ENCODE measurements at places on chromosomes 13 and 19. TPM values are rescaled to one million over a fixed set of nuclear protein-coding genes. Genes with fewer than 3 reads are reported as not detected.
A peak's percentile ranks its signal among the peaks of the same experiment; 100 is the strongest.

- peak; percentile 5 for DNase-seq
These were observed 56.1 kb upstream of the STK24 start for GRCh38 chr13:98632961-98633360.

DNA sequence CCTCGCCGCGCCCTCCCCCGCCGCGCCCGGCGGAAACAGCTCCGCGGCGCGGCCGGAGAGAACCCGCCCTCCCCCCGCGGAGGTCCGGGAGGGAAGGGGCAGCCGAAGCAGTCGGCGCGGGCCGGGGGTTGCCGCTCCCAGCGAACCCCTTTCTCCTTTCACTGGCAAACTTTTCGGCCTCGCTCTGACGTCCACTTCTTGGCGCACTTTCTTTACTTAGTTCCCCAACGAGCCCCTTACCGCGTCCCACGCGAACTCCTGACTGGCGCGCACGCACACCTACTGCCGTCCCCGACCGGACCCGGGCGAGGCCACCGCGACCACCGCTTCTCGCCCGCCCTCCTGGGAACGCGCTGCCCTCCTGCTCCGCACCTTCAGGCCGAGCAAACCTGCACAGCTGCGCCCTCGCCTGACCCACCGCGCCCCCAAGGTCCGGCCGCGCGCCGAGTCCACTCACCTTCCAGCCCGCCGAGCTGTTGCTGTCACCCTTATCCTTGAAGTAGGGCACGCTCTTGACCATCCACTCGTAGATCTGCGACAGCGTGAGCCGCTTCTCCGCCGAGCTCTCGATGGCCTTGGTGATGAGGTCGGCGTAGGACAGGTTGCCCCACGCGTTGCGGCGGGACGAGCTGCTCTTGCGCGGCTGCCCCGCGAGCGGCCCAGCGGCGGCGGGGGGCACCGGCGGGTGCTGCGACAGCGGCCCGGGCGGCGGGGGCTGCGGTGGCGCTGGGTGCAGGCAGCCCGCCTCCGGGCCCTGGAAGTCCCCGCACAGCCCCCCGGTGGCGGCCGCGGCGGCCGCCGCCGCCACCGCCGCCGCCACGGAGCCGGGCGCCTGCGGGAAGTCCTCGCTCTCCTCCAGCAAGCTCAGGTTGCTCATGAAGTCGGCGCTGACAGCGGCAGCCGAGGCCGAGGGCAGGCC lies 1.1 kb downstream of the FOXO1 start:
- no peak for DNase-seq

The UBL5 gene
- 434 TPM for total RNA-seq

The LIM2 gene
- not detected for total RNA-seq

DNA sequence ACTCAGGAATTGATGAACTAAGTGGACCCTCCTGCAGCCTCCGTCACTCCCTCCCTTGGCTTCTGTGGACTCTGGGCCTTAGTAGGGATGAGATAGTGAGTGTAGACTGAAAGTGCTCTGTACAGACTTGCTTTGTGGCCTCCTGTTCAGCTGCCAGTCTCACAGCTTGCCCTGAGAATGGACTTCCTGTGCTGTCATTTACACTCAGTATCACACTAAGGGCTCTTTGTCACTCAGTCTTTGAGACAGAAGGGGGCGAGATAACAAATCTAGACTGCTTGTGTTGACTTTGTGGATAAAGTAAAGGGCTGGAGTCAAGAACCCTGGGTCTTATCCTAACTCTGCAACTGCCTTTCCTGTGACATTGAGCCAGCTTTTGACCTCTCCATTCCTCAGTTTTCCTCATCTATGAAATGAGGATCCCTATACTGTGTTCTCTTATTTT lies 21.0 kb upstream of the SPRY2 start:
- no peak for DNase-seq

GRCh38 chr13:93309886-93310523 lies 83.4 kb downstream of the GPC6 start:
- DNase-seq, result peak; percentile 51

DNA sequence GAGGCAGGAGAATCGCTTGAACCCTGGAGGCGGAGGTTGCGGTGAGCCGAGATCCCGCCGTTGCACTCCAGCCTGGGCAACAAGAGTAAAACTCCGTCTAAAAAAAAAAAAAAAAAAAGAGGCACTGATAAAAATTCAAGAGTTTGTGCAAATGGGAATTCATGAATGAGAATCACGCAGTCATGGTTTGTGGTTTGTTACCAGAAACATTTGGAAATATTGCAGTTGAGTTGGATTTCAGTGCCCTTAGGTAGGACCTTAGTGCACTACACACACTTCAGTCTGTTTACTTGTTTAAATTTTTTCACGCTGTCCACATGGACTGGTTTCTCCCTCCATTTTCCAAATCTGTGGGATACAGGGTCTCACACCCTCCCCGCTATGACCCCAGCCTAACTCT lies 28.4 kb downstream of the ZNF844 start:
- DNase-seq, result peak; percentile 11

- peak; percentile 32 for DNase-seq
These were observed 422 bp upstream of the MTUS2 start for GRCh38 chr13:28819735-28820098.

DNA sequence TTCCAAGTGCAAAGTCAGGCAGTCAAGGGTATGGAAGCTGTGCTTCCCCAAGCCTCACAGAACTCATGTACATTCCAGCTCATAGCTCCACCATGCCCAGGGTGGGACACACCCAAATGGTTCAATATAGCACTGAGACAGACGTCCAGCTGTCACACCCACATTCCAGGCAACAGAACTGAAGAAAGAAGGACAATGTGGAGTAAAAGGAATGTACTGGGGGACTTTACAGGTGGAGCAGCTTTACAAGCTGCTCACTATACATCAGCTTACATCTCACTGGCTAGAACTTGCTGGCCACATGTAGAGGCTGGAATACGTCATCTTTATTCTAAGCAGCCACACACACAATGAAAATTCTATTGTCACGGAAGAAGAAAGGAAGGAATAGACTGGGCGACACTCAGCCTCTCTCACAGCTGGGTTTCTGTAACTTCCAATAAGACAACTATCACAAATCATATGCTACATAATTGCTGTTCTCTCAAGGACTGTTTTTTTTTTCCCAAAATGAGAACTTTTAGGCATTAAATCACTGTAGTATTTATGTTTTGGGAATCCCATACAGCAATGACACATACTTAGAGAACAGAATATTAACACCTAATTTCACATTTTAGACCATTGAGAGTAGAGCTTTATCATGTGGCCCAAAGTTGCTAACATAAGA lies 86.1 kb downstream of the KLF12 start:
- DNase-seq, result no peak

The ZNF700 gene
- total RNA-seq, result 11.9 TPM

- no peak for DNase-seq
These were observed 532.4 kb upstream of the SGCG start for GRCh38 chr13:22648320-22648801.

DNA sequence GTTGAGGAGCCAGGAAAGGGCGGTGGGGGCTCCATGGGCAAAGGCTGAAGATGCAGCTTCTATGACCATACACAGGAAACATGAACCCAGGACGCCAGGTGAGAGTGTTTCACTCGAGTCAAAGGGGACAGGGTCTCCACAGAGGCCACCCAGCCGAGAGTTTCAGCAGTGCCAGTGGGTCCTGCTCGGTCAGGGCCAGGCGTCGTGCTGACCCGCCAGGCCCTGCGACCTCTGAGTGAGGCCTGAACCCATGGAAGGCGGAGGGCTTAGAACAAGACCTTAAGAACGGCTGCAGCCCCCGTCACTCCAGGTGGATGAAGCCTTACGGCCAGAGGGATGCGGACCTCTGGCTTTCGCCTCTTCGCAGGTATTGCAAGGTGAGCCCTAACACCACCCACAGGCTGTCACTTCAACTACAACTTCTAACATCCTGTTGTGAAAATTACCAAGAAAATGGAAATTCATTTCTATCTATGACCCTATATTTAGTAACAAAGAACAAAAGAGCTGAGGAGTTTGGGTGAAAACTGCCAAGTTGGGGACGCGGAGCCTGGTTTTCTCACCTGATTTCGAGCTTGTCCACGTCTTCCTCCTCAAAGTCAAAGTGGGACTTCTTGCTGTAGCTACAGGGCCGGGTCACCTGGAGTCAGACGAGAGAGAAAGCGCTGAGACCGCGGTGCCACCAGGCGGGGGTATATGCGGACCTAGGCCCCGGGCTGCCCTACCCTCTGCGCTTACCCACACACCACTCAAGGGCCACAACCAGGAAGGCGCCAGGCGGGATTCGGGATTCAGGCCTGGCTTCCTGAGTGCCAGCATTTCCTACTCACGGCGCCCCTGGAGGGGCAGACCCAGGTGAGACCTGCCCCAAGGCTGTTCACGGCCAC lies 50.1 kb upstream of the C13orf46 start:
- no peak for DNase-seq

The PSG3 gene
- not detected for total RNA-seq

DNA sequence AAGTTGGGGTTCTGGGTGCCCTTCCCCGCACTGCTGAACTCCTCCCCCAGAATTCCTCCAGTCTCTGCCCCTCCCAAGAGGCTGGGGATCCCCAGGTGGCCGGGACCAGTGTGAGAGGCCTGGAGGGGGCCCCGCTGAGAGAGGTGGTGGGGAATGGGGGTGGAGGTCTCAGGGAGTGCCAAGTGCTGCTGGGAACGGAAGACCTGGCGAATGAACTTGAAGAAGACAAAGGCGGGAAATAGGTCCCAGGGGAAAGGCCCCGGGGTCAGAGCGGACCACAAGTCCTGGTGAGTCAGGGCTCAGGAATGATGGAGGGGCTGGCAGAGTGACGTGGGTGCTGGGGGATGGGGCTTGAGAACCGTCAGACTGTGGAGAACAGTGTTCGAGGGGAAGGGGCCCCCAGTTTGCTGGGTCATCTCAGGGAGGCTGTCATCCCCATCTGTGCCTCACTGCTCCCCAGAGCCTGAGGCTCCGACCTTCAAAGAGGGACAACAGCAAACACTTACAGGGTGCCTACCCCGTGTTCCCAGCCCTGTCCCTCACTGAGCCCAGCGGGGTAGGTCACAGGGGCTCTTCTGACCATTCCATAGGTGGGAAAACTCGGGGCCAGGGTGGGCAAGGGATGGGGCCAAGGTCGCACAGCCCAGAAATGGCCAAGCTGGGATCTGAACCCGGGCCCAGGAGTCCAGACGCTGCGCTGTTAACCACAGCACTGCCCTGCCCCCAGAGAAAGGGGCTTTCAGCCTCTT lies 16.0 kb upstream of the SEMA6B start:
- peak; percentile 89 for DNase-seq

The A1BG gene
- total RNA-seq, result 4.5 TPM

GRCh38 chr19:48415395-48415794 lies 21.9 kb downstream of the GRIN2D start:
- DNase-seq, result peak; percentile 36

GRCh38 chr13:32262619-32263018 lies 52.5 kb downstream of the ZAR1L start:
- no peak for DNase-seq

- DNase-seq, result no peak
These were observed 13.1 kb upstream of the NOTCH3 start for GRCh38 chr19:15213715-15214381.

DNA sequence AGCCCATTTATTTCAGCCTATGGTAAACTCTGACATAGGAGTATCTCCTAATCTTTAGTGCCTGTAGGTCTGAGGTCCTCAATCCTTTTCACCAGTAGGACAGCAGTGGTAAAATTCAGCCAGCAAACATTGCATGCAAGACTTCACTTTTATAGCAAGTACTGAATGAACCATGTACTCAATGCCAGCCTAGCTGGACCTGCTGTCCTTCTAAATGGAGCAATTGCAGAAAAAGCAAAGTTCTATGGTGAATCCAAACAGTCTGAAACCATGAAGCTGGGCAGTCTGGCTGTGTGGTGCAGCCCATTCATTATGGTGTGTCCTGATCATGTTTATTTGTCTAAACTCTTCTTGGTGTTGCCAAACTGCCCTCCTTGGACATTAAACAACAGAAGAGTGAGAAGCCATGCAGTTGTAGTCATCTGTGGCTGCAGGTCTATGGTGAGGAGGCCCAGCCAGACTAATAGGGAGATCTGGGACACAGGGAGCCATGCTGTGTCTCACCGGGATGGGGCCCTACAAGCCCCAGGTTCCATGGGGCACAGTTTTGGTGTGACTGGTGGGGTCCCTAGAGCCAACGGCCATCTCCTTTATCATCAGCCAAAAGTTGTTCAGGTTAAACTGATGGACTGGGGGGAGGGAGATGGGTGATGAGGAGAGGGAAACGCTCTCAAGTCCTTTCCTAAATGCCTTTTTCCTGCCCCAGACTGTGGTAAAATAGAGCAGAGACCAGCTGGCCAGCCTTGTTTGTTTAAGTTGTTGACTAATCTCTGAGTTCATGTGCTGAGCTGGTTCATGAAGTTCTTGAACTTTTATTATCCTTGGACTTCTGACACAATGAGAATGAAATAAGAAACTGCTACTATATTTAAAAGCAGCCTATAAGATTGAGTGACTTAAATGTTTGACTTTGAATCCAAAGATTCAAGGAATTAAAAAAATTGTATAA lies 20.6 kb upstream of the TNFSF11 start:
- peak; percentile 63 for DNase-seq

The KPNA3 gene
- 48.6 TPM for total RNA-seq

- no peak for DNase-seq
These were observed 329.8 kb upstream of the MIR17HG start for GRCh38 chr13:91017669-91018053.

The IZUMO4 gene
- total RNA-seq, result 0.56 TPM

- no peak for DNase-seq
These were observed 64.8 kb downstream of the SOX1 start for GRCh38 chr13:112131713-112132113.

GRCh38 chr19:58572818-58573657 lies at the start of gene MZF1:
Gene MZF1, minus strand, starts transcription at chr19:58573335. Its CDS starts 1,946 bp downstream, at chr19:58571389.
- peak; percentile 100 for DNase-seq

The PTH2 gene
- total RNA-seq, result not detected

DNA sequence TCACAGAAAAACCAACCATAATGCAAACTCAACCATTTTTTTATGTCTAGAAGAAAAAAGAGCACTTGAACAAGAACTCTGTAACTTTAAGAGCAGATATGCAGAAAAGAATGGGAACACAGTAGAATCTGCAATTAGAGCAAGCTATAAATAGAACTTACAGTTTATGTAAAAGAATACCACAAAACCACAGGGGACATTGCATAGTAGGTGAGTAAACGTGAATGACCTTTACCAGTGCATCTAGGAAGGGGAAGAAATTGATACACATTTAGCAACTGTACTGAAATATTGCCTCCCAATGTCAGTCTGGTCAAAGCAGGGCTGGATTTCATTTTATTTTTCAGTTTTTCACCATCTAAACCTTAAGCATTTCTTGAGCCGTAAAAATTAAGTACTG lies 242.2 kb upstream of the EDNRB start:
- peak; percentile 88 for DNase-seq

DNA sequence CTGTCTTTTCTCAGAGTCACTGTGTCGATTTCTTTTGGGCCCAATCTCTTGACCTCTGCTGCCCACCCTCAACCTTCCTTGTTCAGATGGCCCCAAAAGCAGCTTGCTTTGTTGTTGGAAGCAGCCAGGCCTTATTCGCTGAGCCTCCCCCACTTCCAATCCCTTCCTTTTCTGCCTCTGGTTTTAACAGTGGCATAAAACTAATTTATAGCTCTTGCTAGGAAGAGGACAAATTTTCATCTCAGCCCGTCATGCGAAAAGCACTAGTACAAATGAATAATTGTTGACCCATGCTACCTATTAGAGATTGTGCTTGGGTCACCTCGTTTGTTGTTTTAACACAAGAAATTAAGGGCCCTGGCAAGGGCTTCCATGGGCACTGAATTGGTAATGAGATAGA lies 51.1 kb downstream of the SIAH3 start:
- no peak for DNase-seq

All from IMR-90 (cell line).